Astrocyte of the spinal cord (primary cell): ENCODE measurements at places on chromosomes 7 and 10.

DNA sequence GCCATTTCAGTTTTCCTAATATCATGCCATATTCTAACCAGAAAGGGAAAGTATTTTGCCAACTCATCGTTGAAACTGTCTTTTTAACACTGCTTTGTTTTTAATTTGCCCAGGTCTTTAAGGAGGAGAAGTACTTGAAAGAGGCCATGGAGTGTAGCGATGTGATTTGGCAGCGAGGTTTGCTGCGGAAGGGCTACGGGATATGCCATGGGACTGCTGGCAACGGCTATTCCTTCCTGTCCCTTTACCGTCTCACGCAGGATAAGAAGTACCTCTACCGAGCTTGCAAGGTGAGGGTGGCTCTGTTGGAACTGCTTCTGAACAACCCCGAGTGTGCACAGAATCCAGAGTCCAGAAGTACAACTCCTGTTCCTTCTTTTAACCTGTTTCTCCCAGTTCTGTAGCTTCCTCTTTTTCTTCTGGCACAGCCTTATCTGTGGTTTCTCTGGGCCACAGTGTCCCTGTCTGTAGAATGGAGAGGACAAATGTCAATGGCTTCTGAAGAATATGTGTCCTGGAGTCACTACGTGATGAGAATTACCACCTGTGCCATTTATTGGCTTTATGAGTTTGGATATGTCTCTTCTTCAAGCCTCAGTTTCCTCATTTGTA, 60.1 kb downstream of the LANCL2 start:
- DNase-seq = no peak

DNA sequence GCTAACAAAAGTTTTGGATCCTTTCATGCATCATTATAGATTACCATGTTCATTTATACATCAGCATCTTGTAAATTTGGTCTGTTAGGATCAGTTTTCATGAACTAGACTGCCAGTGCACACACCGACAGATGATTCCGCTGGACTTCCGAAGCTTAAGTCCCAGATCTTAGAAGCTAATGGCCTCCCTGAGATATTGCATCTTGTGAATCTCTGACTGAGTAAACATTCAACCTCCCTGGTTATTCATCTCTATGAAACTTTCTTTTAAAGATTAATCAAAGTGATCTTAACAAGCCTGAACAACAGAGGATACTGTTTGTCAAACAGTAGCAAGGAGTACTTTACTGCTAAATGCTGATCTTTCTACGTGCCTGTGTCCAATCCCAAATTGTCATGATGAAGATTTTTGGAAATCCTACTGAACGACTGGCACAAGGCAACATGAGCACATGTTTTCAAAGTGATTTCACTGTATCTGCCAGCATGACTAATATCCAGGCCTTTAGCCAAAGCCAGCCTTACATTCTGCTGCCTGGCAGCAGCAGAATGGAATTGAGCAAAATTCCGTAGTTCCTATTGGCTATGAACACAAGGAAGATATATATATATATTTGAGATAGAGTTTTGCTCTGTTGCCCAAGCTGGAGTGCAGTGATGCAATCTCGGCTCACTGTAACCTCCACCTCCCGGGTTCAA, 91.3 kb upstream of the ANK3 start:
- peak; percentile 85 for DNase-seq

DNA sequence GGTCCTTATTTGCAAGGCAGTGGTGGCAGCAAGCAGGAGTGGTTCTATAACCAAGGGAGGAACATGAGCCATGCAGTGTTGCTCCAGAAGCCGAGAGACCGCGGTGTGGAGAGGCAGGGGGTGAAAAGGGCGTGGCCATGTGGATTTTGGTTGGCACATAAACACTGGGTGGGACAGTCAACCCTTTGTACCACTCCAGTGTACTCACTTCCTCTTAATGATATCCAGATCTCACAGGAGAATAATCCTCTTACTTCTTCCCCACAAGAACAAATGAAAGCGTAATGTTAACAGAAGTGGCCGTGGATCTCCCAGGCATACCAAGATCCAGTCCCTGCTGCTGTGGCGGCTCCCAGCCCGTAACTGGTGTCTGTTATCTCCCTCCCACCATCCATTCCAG, 42.4 kb downstream of the XRCC2 start:
- DNase-seq = no peak

DNA sequence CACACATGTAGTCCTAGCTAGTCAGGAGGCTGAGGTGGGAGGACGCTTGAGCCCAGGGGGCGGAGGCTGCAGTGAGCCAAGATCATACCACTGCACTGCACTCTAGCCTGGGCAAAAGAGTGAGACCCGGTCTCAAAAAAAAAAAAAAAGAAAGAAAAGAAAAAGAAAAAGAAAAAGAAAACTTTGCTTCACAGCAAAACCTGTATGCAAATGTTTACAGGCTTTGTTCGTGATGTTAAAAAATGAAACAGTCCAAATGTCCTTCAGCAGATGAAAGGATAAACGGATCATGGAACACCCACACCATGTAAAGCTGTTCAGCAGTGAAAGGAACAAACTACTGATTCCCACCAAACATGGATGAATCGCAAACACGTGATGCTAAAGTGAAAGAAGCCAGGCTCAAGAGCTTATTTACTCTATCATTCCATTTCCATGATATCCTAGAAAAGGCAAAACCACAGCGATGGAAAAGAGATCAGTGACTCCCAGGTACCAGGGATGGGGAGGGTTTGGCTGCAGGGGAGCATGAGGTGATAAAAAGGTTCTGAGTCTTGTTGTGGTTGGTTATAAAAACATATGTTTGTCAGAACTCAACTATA, 15.1 kb downstream of the LRRC20 start:
- peak; percentile 82 for DNase-seq

DNA sequence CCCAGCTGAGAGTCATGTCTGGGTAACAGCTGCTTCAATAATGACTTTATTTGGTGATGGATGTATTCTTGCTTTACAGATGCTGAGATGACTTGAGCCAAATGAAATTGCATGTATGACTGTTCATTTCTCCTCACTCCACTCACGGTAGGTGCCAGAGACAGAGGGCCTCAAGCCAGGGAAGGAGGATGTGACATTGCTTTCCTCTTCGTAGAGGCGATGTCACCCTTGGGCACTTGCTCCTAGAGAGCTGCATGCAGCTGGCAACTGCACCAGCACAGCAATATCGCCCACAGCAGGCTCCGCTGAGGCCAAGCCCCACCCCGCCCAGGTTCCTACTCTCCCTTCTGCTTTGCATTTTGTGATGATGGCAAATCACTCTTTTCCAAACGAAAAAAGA, 116.6 kb upstream of the AOAH start:
- no peak for DNase-seq

DNA sequence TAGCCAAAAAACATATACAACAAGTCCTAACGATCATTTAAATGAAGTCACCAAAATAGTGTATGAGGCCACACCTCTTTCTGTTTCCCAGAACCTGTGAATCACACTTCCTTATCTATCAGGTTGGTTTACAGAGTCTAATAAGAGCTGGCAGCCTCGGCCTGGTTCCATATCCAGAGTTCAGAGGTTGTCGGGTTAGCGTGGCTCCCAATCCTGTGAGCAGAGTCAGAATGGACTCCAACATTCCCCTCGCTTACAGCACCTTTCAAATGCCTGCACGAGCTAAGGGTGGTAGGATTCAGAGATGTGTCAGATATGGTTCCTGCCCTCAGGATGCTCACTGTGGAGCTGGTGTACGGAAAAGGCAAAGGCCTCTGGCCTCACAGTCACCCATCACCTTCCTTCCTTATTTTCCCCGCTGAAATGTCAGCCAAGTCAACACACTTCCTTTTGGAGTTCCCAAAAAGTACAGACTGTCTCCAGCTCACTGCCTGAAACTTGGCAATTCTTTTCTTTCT, 6.0 kb downstream of the IL15RA start:
- peak; percentile 8 for DNase-seq

- DNase-seq = peak; percentile 72
Measured at GRCh38 chr10:77351386-77351785, 286.2 kb downstream of the KCNMA1 start.

DNA sequence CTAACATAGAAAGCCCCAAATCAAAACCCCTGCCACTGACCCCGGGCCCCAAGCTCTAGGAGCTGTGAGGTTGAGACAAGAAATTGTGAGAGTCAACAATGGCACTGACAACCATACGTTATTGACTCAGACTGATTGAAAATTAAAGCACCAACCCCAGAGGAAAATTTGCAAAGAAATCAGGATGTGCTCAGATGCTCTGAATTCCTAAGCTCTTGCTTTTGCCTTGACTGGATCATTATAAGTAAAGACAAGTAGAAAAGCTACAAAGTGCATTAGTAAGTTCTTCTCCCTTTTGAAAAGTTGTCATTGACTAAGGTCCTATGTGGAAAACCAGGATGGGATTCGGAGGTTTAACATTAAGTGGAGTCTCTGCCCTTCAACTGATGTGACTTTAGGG, 130.2 kb downstream of the SAMD9 start:
- no peak for DNase-seq

- DNase-seq = peak; percentile 94
Measured at GRCh38 chr10:69061305-69062161, 26.4 kb upstream of the SRGN start.

GRCh38 chr10:64959116-64959515, 1437.9 kb downstream of the REEP3 start:
- DNase-seq = no peak

GRCh38 chr10:91589015-91589657, 43.7 kb downstream of the PPP1R3C start:
- DNase-seq = peak; percentile 65

DNA sequence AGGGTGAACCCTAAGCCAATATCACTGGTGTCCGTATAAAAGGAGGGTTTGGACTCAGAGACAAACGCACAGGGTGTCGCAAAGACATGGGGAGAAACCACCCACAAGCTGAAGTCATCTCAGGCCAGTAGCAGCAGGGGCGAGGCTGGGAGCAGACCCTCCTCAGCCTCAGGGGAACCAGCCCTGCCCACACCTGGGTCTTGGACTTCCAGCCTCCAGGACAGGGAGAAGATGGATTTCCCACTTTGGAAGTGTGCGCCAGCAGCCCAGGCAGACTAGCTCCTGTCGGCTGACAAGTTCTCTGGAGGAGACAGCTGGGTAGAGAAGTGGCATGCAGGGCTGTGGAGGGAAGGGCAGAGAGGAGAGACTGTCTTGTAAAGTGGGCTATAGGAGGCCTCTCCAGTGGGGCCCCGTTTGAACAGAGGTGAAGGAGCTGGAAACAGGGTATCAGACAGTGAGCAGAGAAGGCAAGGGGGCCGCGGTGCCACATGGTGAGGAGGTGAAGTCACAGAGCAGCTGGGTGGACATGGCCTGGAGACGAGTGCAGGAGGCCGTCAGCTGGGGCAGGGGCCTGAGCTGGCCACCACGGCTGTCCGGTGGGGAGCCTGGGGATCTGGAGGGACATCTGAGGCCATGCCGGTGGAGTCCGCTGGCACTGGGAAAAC, 475.6 kb downstream of the PTPRN2 start:
- no peak for DNase-seq

GRCh38 chr10:24239289-24240040, 30.5 kb downstream of the KIAA1217 start:
- DNase-seq = no peak

DNA sequence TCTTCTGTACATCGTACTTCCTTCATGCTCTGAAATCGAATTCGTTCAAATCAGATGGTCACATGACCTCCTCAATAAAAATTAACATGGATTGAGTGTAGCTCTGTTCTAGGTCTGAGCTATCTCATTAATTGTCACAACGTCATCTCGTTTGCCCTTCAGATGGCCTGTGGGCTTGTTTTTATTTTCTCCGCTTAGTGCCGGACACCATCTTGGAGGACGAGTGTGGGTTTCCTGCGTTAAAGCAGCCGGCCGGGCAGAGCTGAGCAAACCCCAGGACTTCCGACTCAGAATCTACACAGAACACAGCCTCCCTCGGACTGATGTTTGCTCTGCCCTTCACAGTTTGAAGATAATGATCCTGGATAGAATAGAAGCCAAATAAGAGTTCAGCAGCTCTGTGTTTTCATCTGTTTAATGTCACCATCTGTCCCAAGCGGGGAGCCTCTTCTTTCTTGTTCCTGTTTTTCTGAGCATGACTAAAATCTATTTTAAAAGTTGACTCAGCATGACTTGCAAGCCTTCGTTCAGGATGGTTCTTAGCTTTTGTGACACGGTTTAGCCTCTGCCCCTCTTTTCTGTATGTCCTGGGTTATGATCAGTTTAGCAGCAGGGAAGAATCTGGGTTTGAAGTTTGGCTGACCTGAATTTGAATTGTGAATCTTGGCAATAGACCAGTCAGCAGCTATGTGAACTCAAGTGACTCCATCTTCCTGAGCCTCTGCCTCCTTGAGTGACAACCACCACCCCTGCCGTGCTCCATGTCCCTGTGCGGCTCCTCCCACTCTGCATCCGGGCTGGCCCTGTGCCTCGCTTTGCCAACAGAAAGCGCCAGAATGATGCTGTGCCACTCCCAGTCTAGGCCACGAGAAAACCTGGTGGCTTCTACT, 30.6 kb upstream of the GALNTL5 start:
- peak; percentile 58 for DNase-seq

GRCh38 chr10:8532647-8533046, 478.2 kb downstream of the GATA3 start:
- no peak for DNase-seq

GRCh38 chr7:44678471-44679179, 70.0 kb upstream of the ZMIZ2 start:
- DNase-seq = peak; percentile 12

- peak; percentile 47 for DNase-seq
Measured at GRCh38 chr10:6176691-6177231, 26.0 kb upstream of the PFKFB3 start.

- DNase-seq = peak; percentile 42
Measured at GRCh38 chr7:134691546-134692343, 45.1 kb downstream of the BPGM start.

DNA sequence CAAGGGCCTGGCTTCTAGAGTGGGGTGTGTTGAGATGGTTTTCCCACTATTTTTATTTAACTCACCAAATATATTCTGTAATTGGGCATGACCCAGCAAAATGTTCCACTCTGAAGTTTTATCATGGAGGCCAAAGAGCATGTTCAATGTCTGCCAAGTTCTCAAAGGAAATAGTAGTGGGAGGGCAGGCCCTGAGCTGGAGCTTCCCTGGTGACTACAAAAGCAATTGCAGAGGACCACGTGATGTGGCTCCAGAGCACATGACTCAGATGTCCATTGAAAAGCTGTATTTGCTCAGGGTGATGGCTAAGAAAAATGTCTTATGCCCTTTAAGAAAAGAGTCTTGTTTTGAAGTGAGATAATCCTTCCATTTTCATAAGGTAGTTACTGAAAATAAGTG, 1024.8 kb downstream of the LRMDA start:
- peak; percentile 46 for DNase-seq

GRCh38 chr10:69721690-69722310, 79.9 kb upstream of the COL13A1 start:
- peak; percentile 80 for DNase-seq

DNA sequence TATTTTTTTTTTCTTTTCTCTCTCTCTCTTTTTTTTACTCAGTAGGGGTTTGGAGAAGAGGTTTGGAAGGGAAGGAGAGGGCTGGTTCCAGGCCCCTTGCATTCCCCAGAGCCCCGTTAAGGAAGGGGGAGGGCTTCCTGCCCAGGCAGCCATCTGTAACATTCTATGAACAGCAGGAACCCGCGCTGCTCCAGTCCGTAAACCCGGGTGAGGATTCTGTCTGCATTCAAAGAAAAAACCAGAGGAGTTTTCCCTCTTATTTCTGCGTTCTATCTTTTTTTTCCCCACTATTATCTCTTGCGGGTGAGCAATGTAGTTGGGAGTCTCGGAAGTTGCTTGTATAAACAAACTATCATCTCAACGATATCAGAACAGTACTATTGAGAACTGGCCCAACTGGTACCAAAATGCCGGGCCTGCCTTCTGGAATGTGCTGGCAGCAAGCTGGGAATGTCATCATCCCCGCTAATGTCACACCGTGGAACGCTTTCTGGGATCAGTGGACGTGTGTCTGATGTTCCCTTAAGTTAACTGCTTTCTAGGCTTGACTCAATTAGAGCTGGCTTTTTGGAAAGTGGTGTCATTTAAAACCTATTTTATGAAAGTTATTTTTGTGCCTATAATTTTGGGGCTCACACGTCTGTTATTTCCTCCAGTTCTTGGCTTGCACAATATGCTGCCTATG, 153.1 kb upstream of the MEOX2 start:
- peak; percentile 46 for DNase-seq
